Heart right ventricle (tissue), 16 donors: ENCODE measurements at places on chromosomes 11 and 22. TPM values are rescaled to one million over a fixed set of nuclear protein-coding genes. Genes with fewer than 3 reads are reported as not detected.

PLEKHA7 gene
- 15.3 TPM for polyA plus RNA-seq

SORL1 gene
- 0.51 TPM for polyA plus RNA-seq

B4GALNT4 gene
- 0.75 TPM for polyA plus RNA-seq

MRGPRD gene
- not detected for polyA plus RNA-seq

CASP5 gene
- polyA plus RNA-seq = not detected

GSTT2B gene
- polyA plus RNA-seq = 23.2 TPM

ILK gene
- 244 TPM for polyA plus RNA-seq

C11orf86 gene
- polyA plus RNA-seq = not detected

PDE3B gene
- 1.3 TPM for polyA plus RNA-seq

DLG2 gene
- polyA plus RNA-seq = 1.0 TPM

OR51B2 gene
- polyA plus RNA-seq = not detected

PARVA gene
- polyA plus RNA-seq = 20.1 TPM

TPH1 gene
- 0.29 TPM for polyA plus RNA-seq

HEPHL1 gene
- polyA plus RNA-seq = not detected

SNX32 gene
- polyA plus RNA-seq = 0.51 TPM

PPFIBP2 gene
- polyA plus RNA-seq = 21.7 TPM

CARD10 gene
- polyA plus RNA-seq = 14.8 TPM

MFRP gene
- polyA plus RNA-seq = 0.04 TPM

SLC25A45 gene
- 3.1 TPM for polyA plus RNA-seq

HEPN1 gene
- polyA plus RNA-seq = 0.03 TPM
